HepG2 (cell line): ENCODE measurements at places on chromosomes 7 and 10. TPM values are rescaled to one million over a fixed set of nuclear protein-coding genes. Genes with fewer than 3 reads are reported as not detected.

Gene FXYD4
- total RNA-seq, result not detected in 2 replicates

Gene ADRB1
- total RNA-seq, result 0.07 TPM in 1 of 2 replicates, not detected in the other

Gene UTF1
- total RNA-seq, result not detected in 2 replicates

Gene SPACDR
- not detected in 2 replicates for total RNA-seq

Gene TRIL
- 0.40 and 0.45 TPM in 2 replicates for total RNA-seq

DNA sequence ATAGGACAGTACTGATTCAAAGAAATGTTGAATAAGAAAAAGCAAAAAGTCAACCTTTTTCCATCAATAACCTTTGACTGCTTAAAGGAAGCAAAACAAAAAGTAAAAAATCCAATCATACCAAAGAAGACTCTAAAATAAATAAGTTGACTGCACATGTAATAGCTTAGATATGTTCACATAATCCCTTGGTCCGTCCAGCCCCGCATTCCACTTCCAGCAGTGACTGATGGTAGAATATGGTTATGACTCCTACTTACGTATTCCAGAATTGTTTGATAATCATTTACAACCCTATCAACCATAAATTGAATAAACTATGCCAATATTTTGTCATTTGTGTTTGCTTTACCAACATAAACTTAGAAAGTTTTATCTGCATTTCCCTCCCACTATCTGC lies 77.9 kb downstream of the CTNNA3 start:
- no peak for DNase-seq

- no peak for DNase-seq
Measured at GRCh38 chr10:78764436-78764835, 304.3 kb upstream of the ZMIZ1 start.

DNA sequence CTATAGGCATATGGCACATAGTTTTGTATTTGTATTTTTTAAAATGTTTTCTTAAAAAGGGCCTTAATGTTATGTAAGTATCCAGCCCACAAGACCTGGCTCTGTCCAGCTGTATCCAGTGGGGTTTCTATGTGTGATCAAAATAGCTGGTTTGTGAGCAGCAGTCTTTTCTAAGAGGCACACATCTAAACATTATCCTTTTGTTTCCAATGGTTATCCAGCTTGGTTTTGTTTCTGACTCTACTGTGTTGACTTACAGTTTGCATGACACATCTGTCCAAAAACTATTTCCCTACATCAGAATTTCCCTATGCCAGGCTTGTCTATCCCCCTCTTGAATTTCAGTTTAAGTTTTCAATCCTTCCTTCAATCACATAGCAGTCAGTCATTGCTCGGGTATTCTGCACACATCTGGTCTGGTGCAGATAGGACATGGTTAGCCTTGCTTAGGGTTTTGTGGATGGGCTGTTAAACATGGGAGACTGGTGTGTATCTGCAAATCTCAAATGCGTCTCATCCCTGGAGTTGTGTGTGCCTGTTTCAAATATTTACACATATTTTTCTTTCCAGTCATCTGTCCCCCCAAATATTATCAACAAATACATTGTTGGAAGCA lies 104.2 kb downstream of the SAMD9 start:
- no peak for DNase-seq

DNA sequence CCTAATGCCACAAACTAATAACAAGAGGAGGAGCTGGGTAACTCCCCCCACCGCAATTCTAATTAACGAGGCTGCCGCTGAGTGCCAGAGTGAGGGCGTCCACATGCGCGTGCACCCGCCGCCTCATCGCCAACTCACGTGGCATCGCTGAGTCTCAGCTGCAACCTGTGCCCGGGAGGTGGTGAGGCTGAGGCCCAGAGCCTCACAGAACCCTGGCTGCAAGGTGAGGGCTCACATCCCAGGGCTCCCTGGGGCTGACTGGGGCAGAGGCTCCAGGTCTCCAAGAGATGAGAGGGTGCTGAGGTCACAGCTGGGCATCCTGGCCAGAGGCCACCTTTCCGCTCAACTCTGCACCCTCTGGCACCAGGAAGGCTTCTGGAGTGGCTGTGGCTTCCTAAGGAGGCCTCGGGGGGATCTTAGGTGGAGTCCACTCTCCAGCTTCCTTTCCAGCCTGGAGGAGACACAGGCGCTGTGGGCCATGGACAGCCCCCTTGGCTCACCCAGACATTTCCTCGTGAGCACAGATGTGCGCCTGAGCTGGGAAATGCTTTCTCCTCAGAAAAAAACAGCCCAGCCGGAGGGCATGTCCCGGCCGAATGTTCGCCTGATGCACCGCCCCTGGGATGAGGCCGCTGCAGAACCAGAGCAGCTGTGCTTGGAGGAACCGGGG lies 242.6 kb downstream of the MAD1L1 start:
- DNase-seq, result no peak

DNA sequence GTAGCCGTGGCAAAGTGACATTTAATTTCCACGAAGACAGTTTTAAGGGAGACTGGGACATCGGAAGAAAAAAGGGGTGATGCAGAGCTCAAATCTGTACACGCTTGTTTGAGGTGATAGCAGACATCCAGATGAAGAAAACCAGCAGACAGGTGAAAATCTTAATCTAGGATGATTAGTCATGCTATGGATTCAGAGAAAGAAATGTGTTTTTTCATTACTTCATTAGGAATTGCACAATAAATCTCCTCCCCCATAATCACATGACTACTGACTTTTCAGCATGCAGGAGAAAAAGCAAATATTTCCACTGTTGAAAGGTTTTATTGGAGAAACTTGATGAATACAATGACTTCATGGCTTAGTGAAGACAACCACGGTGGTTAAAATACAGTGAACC lies 2.5 kb downstream of the NUDT5 start:
- no peak for DNase-seq

DNA sequence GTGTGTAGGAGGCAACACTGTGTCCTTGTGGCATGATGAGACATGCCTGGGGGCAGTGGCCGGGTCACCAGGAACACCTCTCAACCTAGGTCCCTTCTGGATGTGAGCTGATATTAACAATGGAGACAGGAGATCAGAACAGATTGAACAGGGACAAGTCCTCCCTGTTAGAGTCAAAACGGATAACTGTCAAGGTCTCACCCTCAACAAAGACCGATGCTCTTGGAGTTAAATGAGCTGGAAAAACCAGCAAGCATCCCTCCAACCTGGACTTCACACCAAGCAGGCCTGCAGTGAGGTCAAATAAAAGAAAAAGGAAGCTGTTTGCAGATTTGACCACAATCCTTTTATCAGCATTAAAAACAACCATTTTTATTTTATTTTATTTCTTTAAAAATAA lies 49.0 kb downstream of the SLIT1 start:
- DNase-seq, result no peak

GRCh38 chr10:20117471-20117870 lies 301.2 kb downstream of the PLXDC2 start:
- DNase-seq, result no peak

- no peak for DNase-seq
Measured at GRCh38 chr10:103587073-103587472, 93.6 kb downstream of the NEURL1 start.
